ENCODE measurements at places on chromosomes 7 and 10.
A peak's percentile ranks its signal among the peaks of the same experiment; 100 is the strongest.

GRCh38 chr7:138845711-138846110 lies 47.7 kb upstream of the ATP6V0A4 start:
- no peak for DNase-seq

GRCh38 chr7:138963675-138964074 lies 17.5 kb downstream of the KIAA1549 start:
- no peak for DNase-seq

GRCh38 chr7:155356323-155357105 lies 58.8 kb downstream of the INSIG1 start:
- DNase-seq, result no peak

GRCh38 chr7:96612034-96612433 lies 97.6 kb downstream of the SEM1 start:
- no peak for DNase-seq

- no peak for DNase-seq
Observed at GRCh38 chr7:44279286-44279685, 46.1 kb downstream of the CAMK2B start.

DNA sequence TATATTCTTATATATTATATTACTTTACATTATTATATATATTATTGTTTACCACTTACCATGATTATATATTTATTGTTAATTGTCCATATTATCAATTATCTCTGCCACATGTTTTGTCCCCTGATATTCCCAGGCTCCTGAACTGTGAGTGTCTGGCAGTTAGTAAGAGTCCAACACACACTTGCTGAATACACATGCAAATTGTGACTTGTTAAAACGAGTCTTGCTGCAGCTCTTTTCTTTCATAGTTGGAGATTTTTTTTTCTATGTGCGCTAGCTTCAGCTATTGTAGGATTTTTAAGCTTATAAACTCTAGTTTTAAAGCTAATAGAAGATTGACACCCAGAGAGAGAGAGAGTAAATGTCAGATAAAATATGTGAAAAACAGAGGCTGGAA lies 207.8 kb upstream of the FAM3C start:
- no peak for DNase-seq

DNA sequence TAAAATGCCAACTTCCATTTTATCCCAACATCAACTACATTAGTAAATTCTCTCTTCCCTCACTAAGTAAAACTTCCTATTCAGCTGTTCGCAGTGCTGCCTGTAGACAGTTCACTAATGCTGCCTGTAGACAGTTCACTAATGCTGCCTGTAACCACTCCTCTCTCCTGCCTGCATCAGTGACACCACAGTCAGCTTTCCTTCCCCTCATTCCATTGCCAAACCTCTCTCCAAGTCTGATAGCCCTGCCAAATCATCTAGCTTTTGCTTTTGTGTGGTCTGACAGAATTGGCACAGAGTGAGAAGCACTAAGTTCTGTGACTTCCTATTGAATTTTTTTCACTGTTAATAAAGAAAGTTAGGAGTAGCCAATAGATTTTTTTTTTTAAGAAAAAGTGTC lies 43.0 kb upstream of the MACC1 start:
- DNase-seq, result no peak

DNA sequence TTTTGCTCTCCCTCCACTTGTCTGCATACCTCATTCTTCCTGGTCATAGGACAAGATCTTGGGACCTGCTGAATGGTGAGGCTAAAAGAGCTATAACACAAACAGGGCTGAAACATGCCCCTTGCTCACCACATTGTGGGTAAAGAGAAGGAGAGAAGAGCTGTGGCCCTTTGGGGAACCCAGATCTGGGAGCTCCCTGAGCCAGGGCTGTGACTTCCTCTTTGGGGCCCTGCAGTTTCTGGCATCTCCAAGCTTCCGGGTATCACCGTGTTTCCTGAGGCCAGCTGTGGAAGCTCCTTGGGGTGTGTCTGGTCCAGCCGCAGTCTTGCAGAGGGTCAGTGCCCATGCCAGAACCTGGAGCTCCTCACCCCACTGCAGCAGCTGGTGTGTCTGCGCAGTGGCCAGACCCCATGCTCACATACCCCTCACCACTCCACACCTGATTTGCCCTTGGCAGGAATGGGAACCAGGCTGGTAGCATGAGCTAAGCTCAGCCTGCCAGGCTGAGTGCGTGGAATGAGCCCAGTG lies 34.0 kb downstream of the DKK1 start:
- DNase-seq, result no peak

- DNase-seq, result no peak
Observed at GRCh38 chr7:87127019-87127418, 25.2 kb upstream of the DMTF1 start.

DNA sequence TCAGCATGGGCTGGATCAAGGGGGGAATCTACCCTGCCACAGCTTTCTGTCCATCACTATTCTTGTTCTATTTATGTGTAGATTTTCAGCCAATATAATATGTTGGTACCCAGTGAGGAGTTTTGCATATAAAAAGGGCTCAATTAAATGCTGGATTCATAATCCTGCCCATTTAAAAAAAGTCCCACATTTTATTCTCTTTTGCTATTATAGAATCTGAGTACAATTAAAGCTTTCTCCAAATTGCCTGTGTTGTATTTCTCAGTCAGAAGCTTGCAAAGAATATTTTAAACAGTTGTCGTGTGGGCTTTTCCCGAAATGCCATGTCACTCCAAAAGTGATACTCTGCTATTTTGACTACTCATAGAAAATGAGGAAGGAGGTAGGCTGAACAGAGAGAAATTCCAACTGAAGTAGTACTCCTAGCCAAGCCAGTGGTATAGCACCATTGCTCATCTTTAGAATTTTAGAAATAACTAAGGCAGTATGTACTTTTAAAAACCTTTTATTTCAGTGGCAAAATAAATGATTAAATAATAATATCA lies 108.3 kb upstream of the HDAC9 start:
- no peak for DNase-seq

DNA sequence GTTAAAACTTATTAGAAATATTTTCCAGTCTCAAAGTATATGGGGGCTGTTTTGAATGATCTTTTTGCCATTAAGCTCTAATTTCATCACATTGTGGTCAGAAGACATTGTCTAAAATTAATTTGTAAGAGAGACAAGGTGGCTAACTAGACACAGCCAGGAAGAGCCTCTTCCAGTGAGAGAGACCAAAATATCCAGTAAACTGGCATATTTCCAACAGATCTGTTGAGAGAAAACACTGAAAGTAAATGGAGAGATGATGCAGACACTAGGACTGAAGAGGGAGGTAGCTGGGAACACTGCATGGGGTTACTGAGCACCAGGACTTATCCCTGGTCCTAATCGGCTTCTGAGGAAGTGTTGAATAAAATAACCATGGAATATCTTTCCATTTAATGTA lies 101.5 kb upstream of the TAS2R16 start:
- no peak for DNase-seq

GRCh38 chr10:49831352-49832035 lies 69.4 kb upstream of the OGDHL start:
- DNase-seq, result peak; percentile 9

DNA sequence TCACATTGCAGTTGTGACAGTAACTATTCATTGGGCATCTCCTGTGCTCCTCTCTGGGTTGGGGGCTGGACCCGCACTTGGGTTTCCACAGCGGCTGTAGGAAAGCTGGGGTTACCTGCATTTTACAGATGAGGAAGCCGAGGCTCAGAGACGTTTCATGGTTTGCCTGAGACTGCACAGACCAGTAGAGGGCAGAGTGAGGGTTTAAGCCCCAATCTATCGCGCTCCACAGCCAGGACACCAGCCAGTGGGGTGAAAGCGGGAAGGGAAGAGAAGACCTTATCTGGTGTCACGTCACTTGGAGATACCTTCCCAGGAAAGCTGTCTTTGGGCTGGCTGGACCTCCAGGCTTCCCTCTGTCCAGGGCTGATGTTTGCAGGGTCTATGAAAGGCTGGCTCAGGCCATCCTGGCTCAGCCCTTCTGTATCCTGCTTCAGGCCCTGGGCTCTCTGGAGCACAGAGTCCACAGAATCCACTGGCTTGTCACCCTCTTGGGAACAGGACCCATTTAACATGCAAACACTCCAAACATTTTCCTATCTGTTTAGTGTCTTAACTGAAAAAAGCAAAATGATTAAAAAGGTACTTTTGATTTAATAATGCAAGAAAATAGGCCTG lies 167.7 kb downstream of the EMX2 start:
- no peak for DNase-seq

DNA sequence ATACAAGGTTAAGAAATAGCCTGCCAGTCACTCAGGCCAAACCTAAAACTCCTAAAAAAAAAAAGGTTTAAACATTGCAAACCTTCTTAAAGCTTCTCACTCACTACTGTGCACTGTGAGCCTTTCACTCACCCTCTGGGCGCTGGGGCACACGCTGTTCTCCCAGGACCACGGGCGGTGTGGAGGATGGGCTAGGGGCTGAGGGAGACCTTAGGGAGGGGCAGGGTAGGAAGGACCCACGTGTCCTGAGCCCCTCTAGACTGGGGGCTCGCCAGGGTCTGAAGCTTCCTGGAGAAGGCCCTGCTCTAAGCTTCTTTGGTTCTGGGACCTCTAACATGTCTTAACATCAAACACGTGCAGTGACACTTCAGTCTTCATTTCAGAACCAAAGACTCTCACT lies 569.8 kb downstream of the DNAJB6 start:
- DNase-seq, result no peak

GRCh38 chr7:133912916-133913697 lies 214.0 kb upstream of the LRGUK start:
- peak; percentile 30 for DNase-seq

- no peak for DNase-seq
Observed at GRCh38 chr7:77651575-77652162, 44.6 kb upstream of the RSBN1L start.

DNA sequence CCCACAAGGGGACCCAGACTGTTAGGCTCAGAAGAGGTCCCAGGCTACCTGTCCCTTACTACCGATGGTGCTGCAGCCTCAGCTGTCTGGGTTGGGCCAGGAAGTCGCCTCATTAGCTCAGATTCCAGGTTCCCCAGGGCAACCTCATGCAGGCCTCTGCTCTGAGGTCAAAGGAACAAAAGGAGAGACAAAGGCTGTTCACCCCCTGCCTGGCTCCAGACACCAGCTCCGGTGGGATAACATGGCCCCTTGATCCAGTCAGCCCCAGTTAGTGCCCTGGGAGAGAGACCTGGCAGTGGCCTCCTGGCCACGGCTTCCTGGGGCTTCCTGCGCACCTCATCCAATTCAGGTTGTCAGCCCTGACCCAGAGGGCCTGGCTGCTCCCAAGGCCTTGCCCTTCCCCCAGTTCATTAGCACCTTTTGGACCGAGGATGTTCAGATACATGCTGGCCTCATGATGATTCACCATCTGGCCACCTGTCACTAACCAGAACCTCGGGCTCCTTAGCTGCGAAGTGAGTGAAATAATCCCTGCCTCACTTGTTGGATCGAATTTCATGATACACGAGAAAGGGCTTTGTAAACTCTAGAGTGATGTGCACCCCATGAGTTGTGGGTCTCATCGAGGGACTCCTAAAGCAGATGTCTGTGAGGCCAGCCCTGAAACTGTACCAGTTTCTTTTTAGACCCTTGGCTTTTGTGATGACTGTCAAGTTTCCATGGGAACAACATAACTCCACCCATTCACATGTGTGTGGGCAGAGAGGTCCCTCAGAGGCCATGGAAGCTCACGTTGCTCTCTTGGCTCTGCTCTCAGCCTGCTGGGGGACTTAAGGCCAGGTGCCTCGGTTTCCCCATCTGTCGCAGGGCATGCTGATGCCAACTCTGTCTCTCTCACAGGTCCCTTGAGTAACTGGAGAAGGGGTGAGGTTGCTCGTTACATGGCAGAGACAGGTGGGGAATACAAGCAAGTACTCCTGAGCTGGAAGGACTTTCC lies 79.5 kb upstream of the PCBD1 start:
- DNase-seq, result no peak

- no peak for DNase-seq
Observed at GRCh38 chr10:8349610-8350249, 295.2 kb downstream of the GATA3 start.

GRCh38 chr7:118861581-118861980 lies 637.1 kb downstream of the ANKRD7 start:
- no peak for DNase-seq

GRCh38 chr10:110395350-110396283 lies 90.9 kb upstream of the SMNDC1 start:
- peak; percentile 79 for DNase-seq
